ENCODE measurements at places on chromosomes 12 and 14.
A peak's percentile ranks its signal among the peaks of the same experiment; 100 is the strongest.

DNA sequence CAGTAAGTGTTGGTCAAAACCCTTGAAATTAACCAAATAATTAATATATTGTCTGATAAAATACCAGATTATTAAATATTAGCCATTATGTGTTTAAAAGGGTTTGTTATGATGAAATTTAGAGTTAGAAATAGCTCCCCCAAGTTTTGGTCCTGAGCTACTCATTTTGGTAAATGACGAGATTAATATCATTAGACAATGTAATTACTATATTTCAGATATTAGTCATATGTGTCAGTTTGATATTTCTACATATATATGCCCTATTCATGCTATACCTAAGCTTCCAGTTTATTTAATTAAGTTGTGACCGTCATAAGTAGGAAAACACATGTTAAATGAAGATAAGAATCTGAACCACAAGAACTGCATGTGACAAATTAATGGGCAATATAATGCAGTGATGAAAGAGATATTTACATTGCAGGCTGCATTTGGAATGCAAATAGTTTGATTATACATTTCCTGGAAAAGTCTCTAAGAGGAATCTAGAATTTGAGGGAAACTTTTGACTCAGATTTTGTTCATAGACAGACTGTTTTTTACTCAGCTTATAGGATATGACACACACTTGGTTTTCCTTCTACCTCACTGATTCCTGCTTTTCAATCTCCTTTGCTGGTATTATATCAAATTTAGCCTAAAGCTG lies 70.5 kb downstream of the TBC1D30 start:
- DNase-seq: peak; percentile 4

DNA sequence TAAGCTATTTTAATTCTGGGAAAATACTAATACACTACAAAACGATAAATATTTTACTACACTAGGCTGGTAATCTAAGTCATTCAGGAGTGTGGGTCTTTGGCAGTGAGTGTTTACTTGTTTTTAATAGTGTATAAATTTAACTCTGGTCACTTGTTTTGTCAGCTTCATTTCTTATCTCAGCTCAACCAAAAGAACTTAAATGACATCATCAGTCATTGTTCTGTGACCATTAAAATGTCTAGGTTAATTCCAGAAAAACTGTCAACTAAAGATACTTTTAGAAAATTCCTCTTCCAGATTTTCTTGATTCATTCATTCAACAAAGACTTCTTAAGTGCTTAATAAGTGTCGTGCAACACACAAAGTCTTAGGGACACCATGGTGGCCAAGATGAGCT lies 102.8 kb downstream of the FOXN3 start:
- DNase-seq: no peak

DNA sequence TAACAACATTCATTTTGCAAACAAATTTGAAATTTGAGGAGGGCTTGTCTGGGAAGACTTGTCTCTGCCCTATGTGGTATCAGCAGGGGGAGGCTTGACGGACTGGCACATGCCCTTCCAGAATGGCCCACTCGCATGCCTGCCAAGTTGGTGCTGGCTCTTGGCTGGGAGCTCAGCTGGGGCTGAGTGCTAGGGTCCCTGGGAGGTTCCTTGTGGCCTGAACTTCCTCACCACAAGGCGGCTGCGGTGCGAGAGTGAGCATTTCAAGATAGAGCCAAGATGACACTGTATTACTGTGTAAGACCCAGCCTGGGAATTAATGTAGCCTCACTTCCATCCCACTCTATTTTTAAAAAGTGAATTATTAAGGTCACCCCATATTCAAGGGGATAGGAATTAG lies 271.6 kb upstream of the PLEKHG7 start:
- peak; percentile 21 for DNase-seq

DNA sequence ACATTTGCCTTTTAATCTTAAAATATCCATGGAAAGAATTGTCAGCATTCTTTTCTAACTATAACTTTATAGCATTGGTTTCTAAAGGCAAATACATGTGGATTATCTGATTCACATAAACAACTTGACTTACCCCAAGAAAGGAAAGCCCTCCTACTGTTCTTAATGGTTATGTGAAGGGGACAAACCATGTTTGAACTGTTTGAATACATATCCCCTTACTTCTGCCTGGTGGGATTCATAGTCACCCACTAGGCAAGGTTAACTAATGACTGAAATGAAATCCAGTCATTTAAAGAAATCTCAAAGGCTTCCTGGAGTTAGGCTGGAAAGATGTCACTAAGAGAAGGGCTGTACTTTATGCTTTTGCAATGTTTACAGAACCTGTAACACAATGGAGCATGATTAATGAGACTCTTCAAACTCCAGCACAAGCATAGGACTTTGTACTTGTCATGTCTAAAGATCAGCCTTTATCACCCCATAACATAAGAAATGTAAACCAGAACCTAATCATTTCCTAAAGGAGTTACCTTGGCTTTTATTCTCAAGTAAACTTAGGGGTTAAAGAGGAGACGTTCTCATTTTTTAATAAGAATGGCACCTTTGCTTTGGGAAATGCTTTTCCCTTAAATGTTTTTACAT lies 10.2 kb upstream of the FLRT2 start:
- no peak for DNase-seq
